ENCODE measurements at places on chromosomes 5 and 9. TPM values are rescaled to one million over a fixed set of nuclear protein-coding genes. Genes with fewer than 3 reads are reported as not detected.

DNA sequence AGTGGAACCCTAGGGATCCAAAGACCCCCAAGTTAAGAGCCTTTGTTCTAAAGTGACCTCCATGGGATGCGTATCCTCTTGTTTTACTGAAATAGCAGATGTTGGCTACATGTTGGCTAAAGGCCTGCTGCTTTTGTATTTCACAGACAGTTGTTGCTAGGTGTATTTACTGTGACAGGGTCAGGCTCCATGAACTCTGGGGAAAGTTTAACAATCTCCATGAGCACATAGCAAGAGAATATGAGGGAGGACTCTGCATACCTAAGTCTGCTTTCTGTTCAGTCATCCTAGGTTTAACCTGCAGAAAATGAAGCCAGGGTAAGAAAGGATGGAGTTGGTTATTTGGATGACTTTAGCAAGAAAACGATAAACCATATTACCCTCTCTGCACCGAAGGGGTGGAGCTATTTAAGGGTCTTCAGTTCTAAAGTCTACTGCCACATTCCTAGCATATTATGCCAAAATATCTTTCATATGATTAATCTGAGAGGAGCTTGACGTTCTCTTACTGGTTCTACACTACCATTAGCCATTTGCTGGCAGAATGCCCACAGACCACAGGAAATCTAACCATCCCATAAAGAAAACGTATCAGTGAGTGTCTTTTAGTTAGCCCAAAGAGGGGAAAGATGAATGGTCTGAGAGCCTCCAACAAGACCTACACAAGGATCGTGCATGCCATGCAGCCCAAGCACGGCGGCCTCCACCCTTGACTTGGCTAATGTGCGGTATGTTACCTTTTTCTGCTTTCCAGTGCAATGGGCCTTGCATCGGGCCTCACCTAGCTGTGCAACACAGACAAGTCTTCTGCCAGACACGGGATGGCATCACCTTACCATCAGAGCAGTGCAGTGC is 127.8 kb downstream of the SAXO1 start:
- H3K27me3 ChIP-seq: no peaks in the 10 kb centered on the region
- H3K27ac ChIP-seq: no peak overlapping the region
- DNase-seq: no peak

PFN3 gene
- total RNA-seq: not detected

- H3K4me1 ChIP-seq: peaks cover 21% of the 10 kb centered on the region
- no peak for DNase-seq
- H3K4me3 ChIP-seq: no peak overlapping the region
- H3K36me3 ChIP-seq: no peaks in the 10 kb centered on the region
Observed at GRCh38 chr5:145510324-145510723, 324.8 kb downstream of the PRELID2 start.

FYB1 gene
- 6.7 TPM for total RNA-seq

- H3K27me3 ChIP-seq: no peaks in the 10 kb centered on the region
- no peak overlapping the region for H3K27ac ChIP-seq
- no peaks in the 10 kb centered on the region for H3K36me3 ChIP-seq
- H3K4me1 ChIP-seq: no peaks in the 10 kb centered on the region
- H3K4me3 ChIP-seq: no peak overlapping the region
- DNase-seq: no peak
Observed at GRCh38 chr5:22567983-22568382, 285.2 kb downstream of the CDH12 start.

DNA sequence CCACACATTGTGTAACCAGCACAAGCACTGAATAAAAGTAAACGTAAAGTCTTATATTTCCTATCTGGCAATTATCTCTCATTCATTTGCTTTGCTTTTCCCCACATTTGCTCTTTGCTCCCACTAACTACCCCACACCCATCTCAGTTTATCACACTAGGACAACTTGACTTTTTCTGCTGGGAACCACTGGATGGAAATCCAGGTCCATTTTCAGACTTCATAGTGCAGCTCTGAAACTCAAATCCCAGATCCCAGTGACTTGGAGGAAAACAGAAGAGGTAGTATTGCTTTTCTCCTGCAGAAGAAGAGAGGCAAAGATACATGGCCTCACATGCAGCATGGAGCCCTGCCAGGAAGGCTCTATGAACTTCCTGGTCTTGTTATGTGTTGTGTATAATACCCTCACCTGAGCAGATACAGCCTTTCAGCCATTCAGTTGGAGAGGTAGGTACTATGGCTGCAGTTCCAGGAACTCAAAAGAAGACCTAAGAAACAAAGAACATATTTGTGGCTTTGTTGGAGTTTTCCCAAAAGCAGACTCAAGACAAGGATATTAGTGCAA is 90.0 kb upstream of the NIPBL start:
- no peak for DNase-seq
- no peaks in the 10 kb centered on the region for H3K27me3 ChIP-seq
- no peak overlapping the region for H3K27ac ChIP-seq
- no peaks in the 10 kb centered on the region for H3K4me1 ChIP-seq

SH3GL2 gene
- not detected for total RNA-seq

DNA sequence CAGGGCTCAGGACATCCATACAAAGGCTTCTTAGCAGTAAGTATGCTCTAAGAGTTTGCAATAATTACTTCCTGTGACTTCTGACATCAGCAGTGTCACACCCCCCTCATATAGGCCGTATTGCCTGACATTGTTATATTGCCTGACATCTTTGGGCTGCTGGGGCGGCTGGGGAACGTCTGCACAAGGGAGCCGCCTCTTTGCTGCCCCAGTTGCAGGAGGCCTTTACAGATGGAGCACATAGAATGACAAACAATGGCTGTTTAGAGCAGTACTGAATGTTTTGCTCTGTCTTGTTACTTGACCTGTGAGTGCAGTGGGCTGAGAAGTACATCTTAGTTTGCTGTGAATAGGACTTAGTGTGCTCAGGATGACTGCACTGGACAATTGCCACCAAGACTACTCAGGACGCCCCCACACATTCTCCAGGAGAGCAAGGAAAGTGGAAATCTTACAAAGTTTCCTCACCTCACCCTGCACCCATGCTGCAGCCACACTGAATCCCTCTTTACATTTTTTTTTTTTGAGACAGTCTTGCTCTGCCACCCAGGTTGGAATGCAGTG is 65.4 kb upstream of the SPOCK1 start:
- H3K36me3 ChIP-seq: no peaks in the 10 kb centered on the region
- H3K4me1 ChIP-seq: peaks cover 23% of the 10 kb centered on the region
- DNase-seq: no peak
- H3K4me3 ChIP-seq: no peak overlapping the region
- H3K27ac ChIP-seq: no peak overlapping the region
- no peaks in the 10 kb centered on the region for H3K27me3 ChIP-seq

CCDC192 gene
- 2.1 TPM for total RNA-seq

DNA sequence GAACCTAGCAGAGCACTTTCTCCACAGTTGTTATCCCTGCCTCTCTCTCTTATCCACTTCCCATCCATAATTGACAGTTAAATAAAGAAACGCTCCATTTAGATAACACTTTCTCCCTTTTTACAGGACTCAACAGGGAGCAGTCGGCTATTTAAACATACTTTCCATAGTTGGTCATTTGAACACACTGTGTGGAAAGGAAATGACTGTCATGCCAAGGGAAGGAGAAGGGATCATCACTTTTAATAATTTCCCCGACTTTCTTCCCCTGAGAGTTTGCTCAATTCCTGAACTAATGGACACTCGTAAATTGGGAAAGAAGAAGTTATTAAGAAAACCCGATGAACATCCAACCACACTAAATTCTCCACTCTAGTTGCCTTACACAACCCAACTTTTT is 400.8 kb upstream of the PTGER4 start:
- no peaks in the 10 kb centered on the region for H3K4me1 ChIP-seq
- H3K4me3 ChIP-seq: no peak overlapping the region
- no peak overlapping the region for H3K27ac ChIP-seq
- H3K27me3 ChIP-seq: no peaks in the 10 kb centered on the region
- no peak for DNase-seq

DNA sequence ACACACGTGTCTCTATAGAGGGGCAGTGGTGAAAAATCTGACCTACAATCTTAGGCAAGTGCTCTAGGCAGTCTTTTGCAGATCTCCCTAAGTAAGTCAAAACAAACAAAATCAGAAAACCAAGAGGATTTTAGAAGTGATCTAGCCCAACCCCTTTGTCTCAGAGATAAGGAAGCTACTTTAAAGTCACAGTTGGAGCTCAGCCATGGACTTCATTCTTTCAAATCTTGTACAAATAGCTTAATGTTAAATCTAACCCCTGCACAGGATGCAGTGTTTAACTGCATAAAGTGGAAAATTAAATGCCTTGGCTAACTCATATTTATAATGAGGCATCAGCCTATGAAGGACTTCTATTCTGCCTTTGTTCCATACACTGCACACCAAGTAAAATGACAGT is 135.1 kb upstream of the RFX3 start:
- H3K36me3 ChIP-seq: no peaks in the 10 kb centered on the region
- no peak overlapping the region for H3K27ac ChIP-seq
- no peak overlapping the region for H3K4me3 ChIP-seq
- no peaks in the 10 kb centered on the region for H3K4me1 ChIP-seq
- H3K27me3 ChIP-seq: no peaks in the 10 kb centered on the region

DNA sequence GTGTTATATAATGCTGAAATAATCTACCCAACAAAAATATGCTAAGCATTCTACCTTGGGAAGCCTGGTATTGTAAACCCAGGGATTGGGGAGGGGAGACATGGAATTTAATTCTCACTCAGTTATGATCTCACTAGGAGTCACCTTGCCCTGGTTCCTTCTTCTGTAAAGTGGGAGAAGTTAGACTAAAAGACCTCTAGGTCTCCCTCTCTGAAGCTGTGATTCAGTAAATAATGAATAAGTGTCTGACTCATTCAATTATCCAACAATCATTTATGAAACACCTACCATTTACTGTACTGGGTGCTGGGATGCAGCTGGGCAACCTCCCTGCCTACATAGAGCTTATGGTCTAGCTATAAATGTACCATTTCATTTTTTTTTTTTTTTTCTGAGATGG is 20.2 kb upstream of the SPARC start:
- H3K27ac ChIP-seq: no peak overlapping the region
- DNase-seq: no peak
- no peaks in the 10 kb centered on the region for H3K4me1 ChIP-seq
- no peaks in the 10 kb centered on the region for H3K36me3 ChIP-seq
- H3K4me3 ChIP-seq: no peak overlapping the region

GRCh38 chr5:143379606-143380005 is 23.9 kb downstream of the NR3C1 start:
- H3K27ac ChIP-seq: no peak overlapping the region
- no peaks in the 10 kb centered on the region for H3K27me3 ChIP-seq
- no peaks in the 10 kb centered on the region for H3K36me3 ChIP-seq
- no peak overlapping the region for H3K4me3 ChIP-seq
- no peak for DNase-seq

FBXO10 gene
- total RNA-seq: 10.8 TPM

GRCh38 chr9:107478805-107479204 is 10.8 kb downstream of the KLF4 start:
- H3K4me1 ChIP-seq: no peaks in the 10 kb centered on the region
- no peak overlapping the region for H3K4me3 ChIP-seq
- DNase-seq: no peak
- no peaks in the 10 kb centered on the region for H3K27me3 ChIP-seq
- no peaks in the 10 kb centered on the region for H3K36me3 ChIP-seq

GCNT1 gene
- total RNA-seq: 3.6 TPM

GRCh38 chr9:75930730-75931321 is 40.4 kb downstream of the PCSK5 start:
- no peaks in the 10 kb centered on the region for H3K27me3 ChIP-seq
- DNase-seq: no peak
- no peak overlapping the region for H3K4me3 ChIP-seq
- H3K27ac ChIP-seq: peak overlapping the region; percentile 74
- peaks cover 29% of the 10 kb centered on the region for H3K4me1 ChIP-seq

DNA sequence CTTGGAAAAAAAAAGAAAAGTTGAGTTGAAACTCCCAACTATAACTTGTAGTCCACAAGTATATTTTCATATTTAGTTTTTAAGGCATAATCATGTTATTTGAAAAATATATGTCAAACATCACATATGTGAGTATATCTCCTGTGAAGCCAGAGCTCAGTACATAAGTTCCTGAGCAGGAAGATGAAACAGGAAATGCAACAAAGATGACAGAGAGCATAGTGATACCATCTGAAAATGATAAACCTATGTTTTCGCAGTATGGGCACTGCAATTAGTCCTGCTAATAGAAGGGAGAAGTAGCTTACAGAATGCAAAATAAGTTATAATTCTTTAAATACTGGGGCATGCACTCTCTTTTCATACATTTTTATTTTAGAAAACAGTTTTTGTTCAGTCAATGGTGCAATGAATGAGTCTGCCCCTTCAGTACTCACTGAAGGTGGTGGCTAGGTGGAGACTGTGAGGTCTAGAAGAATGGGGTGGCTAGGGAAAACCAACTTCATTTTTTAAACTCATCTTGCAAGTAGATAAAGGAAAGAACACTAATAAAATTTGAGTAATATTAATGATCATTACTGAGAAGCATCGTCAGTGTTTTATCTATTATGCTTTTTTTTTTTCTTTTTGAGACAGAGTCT is 54.1 kb upstream of the FYB1 start:
- no peak overlapping the region for H3K27ac ChIP-seq
- H3K4me1 ChIP-seq: no peaks in the 10 kb centered on the region
- no peak overlapping the region for H3K4me3 ChIP-seq
- DNase-seq: no peak
- no peaks in the 10 kb centered on the region for H3K27me3 ChIP-seq

- no peak for DNase-seq
- peak overlapping the region; percentile 45 for H3K27ac ChIP-seq
- no peaks in the 10 kb centered on the region for H3K36me3 ChIP-seq
- no peaks in the 10 kb centered on the region for H3K27me3 ChIP-seq
- H3K4me3 ChIP-seq: no peak overlapping the region
Observed at GRCh38 chr5:137315534-137316345, 183.4 kb downstream of the SPOCK1 start.

GRCh38 chr9:81790166-81790565 is 100.8 kb upstream of the TLE1 start:
- H3K27me3 ChIP-seq: no peaks in the 10 kb centered on the region
- H3K27ac ChIP-seq: no peak overlapping the region
- no peaks in the 10 kb centered on the region for H3K36me3 ChIP-seq
- DNase-seq: no peak
- H3K4me1 ChIP-seq: no peaks in the 10 kb centered on the region
- H3K4me3 ChIP-seq: no peak overlapping the region

DNA sequence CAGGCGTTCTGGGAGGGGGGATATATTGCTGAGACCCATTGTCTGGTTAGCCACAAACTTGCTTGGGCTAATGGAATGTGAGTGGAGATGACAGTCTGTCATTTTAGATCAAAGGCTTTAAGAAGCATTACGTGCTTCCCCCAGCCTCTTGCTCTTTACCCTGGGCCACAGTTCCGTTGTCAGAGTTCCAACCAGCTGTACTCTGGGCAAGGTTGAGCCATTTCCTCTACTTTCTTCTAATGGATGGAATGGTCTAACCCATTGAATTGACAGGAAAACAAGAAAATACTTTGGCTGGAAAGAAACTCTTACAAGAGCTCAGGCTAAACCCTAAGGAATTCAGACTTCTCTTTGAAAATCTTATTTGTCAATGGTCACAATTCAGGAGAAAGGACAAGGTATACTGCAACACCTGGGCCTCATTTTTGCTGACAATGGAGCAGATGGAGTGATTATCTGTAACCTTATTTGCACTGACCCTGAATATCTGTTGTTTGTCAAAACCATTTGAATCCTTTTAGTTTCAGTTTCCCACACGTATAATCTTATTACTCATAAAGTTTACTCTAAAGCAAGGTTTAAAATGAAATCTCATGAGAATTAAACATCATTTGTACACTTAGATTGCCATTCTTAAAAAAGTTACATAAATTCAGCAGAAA is 231.4 kb downstream of the PDE4D start:
- DNase-seq: no peak
- no peaks in the 10 kb centered on the region for H3K4me1 ChIP-seq
- no peak overlapping the region for H3K27ac ChIP-seq
- no peaks in the 10 kb centered on the region for H3K36me3 ChIP-seq

CWC27 gene
- total RNA-seq: 18.0 TPM
